H1 (cell line): ENCODE measurements at places on chromosomes 3 and 15.

GRCh38 chr15:74488776-74489175 lies 27.8 kb upstream of the UBL7 start:
- DNase-seq = no peak

GRCh38 chr15:66388576-66388975 lies 1.9 kb downstream of the MAP2K1 start:
- DNase-seq = no peak

GRCh38 chr3:5181469-5182141 lies 5.9 kb upstream of the EDEM1 start:
- no peak for DNase-seq

- DNase-seq = no peak
Measured at GRCh38 chr3:8128686-8129085, 372.9 kb upstream of the LMCD1 start.

GRCh38 chr3:191473661-191474198 lies 12.8 kb downstream of the PYDC2 start:
- no peak for DNase-seq

- DNase-seq = no peak
Measured at GRCh38 chr3:29171043-29171990, 109.6 kb upstream of the RBMS3 start.

DNA sequence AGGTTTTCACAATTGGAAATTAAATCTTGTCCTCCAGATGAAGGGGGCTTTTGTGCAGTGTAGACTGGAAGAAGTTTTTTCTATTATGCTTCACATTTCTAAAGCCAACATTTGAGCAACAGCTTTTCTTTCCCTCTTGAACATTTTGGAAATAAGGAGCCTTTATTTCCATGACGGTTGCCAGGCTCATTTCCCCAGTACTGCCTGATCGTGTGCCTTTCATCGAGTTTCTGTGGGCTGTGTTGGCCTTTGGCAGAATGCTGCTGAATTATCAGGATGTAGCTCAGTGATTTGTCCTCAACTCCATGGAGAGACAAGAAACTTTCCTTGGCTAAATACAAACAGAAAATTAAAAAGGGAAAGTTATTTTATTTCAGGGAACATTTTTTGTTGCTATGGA lies 314.8 kb upstream of the LRRC3B start:
- DNase-seq = no peak

GRCh38 chr15:60901647-60902046 lies 327.5 kb downstream of the RORA start:
- DNase-seq = no peak

DNA sequence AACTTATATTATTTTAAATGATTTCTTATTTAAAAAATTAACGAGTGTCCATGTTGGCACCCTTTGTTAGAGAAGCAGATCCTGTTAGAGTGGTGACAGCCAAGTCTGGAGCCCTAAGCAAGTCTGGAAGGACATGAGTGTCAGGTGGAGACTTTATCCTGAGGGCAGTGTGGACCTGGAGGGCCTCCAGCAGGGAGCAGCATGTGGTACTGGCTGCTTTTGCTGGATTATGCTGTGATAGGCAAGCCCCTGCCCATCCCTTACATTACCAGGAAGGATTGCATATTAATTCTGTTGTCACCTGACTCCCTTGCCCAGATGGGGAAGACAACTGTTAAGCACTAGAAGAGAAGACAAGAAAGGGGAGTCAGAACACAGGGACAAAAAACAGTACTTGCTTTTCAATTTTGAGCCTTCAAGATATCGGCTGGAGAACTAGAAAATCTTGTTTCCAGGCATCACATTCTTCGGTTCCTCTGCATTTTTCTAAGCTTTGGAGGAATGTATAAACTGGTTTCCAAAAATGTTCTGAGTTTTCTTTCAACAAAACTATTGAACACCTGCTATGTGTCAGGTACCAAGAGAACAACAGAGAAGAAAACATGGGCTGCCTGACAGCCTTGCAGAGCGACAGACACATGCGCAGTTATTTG lies 22.7 kb downstream of the ZNF860 start:
- DNase-seq = no peak

DNA sequence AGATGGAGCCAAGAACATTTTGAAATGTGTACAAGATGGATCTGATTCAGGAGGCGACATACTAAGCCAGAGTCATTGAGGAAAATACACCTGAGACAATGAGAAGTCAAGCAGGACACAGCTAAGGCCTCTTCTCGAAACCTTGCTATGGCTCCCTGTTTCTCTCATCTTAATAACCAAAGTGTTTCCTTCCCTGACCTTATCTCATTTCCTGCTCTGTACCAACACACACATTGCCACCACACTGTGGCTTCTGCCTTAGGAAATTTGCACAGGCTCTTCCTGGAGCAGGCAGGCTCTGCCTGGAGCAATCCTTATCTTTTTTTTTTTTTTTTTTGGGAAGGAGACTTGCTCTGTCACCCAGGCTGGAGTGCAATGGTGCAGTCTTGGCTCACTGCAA lies 36.6 kb downstream of the OXSM start:
- DNase-seq = no peak

DNA sequence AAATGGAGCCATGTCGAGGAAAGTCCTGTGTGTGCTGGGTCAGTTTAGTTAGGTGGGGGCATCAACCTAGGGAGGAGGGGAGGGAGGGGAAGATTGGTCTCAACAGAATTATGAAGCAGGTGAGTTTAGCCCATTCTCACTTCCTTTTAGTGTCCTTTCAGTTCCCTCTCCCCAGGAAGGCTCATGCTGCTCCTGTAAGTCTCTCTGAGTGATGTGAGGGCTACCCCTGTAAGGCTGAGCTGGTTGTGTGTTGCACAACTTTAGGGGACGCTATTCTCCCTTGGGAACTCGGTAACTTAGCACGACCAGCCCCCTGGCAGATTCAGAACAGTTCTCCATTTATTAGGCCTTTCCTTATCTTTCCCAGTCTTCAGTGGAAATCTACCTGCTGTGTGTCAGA lies 21.2 kb downstream of the IL5RA start:
- no peak for DNase-seq

DNA sequence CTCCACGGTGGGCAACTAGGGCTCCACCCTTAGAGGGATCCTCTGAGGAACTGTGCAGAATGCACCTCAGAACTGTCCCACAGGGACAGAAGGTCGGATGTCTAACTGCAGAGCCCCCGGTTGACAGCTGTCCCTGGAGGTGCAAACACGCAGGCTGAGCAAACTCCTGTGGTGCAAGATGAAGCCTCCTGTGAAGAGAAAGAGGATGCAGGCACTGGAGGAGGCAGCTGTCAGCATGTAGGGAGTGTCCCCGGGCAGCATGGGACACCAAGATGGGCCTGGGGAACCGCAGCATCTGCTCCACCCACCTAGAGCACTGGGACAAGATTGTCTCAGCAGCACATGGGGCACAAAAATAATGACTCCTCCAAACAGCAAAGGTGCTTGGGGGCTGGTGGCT lies 258.9 kb downstream of the ABHD5 start:
- no peak for DNase-seq

DNA sequence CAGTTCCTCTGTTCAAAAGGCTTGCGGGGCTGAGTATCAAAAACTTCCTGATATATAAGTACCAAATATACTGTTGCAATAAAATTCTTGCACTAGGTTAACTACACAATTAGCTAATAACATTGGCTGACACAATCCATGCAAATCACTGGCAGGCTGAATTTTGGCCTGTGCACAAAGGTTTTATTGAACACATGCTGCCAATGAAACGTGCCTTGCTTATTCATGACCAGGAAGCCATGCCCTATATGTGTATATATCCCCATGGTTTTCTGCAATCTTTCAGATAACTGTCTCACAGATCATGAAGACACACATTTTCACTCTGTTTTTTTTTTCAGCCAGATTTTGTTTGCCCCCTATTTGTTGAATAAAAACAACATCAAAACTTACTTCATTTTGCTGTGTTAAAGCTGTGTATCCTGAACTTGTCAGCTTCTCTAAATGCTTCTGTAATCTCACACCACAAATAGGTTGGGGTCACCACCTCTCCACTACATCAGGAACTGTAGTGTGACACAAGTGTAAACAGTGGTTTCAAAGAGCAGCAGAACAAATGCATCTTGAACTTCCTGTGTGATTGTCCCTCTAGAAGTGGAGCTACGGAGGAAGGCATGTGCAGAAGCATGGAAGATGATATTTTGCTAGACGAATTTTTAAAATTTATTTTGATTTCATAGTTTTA lies 920.7 kb upstream of the NR2F2 start:
- DNase-seq = no peak

GRCh38 chr3:59632760-59633573 lies 583.1 kb upstream of the CFAP20DC start:
- no peak for DNase-seq

DNA sequence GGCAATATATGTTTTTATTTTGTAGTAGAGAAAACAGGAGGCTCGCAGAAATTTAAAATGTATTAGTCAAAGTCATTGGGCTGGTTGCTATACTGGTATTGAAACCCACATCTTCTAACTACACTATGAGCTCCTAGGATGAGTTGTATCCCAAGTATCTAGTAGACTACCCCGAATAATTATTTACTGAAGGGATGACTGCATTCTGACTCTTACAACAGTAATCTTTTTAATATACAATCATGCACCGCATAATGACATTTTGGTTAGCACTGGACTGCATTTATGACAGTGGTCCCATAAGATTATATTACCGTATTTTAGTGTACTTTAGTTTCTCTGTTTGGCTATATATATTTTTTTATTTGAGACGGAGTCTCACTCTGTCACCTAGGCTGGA lies 15.3 kb downstream of the PIGB start:
- no peak for DNase-seq

DNA sequence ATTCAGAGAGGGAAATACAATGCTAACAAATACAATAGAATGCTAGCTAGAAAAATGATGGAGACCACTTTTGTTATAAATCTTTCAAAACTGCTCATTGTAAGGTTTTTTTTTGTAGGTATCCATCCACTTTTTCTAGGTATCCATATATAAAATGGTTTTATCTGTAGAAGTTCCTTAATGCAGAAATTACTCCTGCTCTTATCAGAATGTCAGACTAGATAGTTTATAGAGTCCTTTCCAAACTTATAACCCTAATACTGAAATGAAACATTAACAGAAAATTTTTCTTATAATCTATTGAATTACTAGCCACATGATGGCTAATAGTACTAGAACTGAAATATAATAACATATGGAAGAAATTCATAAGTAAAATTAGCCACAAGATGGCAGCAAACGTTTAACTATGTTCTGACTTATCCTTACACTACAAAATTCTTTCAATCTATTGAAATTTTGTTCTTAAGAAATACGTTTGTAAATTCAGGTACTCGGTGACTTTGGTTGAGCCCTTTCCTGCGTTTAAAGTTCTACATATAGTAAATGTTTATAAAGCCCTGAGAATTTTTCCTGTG lies 58.5 kb downstream of the ECT2 start:
- no peak for DNase-seq

DNA sequence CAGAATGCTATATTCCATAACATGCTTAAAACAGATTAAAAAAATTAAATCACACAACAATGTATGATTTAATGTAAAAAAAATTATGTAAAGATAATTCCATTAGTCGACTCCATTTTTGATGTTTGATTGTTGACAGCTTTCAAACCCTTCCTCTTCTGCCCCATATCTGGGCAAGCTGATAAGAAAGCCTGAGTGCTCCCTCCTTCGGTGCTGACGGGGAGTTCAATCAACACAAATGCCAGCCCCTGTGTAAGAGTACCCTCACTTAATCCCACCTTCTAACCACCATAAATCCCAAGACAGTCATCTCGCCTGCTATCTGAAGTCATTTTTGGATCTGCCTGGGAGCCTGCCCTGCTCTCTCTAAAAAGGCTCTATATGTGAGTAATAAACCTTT lies 59.8 kb upstream of the IP6K2 start:
- DNase-seq = no peak

DNA sequence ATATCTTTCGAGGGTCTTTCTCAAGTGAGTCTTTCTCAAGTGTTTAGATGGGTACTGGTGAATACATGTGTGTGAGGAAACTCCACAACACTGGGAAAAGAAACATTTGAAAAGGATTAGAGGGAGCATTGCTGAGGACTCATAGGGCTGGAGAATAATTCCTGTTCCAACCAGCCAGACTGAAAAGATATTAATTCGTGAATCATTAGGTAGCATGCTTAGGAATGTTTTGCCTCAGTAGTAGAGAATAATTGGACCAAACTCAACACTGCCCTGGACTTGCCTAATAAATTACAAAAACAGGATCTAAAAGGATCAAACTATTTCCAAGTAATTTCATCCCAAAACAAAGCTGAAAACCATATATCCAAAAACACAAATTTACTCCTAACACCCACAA lies 17.3 kb downstream of the PP2D1 start:
- DNase-seq = no peak

DNA sequence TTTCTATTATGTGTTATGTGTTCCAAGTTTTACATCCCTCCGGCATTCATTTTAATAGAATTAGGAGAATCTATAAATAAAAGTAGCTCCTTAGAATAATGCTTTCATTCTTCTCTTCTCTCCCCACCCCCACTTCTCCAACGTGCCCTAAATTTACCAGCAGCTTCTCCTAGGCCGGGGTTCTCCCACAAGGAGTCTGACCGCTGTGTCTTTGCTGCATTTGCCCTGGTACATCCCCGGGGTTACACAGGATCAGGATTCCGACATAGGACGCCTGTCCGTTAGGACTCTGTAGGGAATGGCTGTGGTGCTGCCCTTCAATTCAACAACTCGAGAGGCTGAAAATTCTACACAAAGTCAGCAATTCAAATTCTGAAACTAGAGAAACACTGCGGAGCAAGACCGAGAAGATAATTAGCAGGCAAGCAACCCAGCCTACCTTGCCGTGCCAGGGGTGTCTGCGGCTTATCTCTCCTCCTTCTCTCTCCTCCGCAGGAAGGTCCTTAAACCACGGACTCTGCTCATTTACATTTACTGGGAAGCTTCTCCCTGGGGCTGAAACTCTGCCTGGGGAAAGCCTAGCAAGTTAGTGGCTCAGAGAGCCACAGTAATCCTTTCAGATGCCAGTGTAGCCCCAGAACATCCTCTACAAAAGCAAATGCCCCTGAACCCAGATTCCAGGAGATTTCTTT lies 18.8 kb downstream of the PCSK6 start:
- no peak for DNase-seq
